ENCODE measurements at places on chromosomes 5 and 9. TPM values are rescaled to one million over a fixed set of nuclear protein-coding genes. Genes with fewer than 3 reads are reported as not detected.

AK8 gene
- 0.54 TPM for total RNA-seq

- no peaks in the 10 kb centered on the region for H3K27me3 ChIP-seq
- DNase-seq = no peak
- H3K27ac ChIP-seq = no peak overlapping the region
- H3K4me1 ChIP-seq = no peaks in the 10 kb centered on the region
These were observed 180.5 kb downstream of the RFK start for GRCh38 chr9:76213751-76214150.

- H3K27ac ChIP-seq = no peak overlapping the region
- H3K4me3 ChIP-seq = no peak overlapping the region
- no peak for DNase-seq
These were observed 10.3 kb downstream of the IPPK start for GRCh38 chr9:92659601-92660000.

- H3K4me3 ChIP-seq = no peak overlapping the region
- H3K27me3 ChIP-seq = no peaks in the 10 kb centered on the region
- no peak for DNase-seq
- no peaks in the 10 kb centered on the region for H3K4me1 ChIP-seq
- no peak overlapping the region for H3K27ac ChIP-seq
These were observed 293.2 kb downstream of the CTNND2 start for GRCh38 chr5:11611011-11611410.

GRCh38 chr9:96086936-96087571 is 211.6 kb downstream of the ERCC6L2 start:
- no peaks in the 10 kb centered on the region for H3K27me3 ChIP-seq
- H3K36me3 ChIP-seq = no peaks in the 10 kb centered on the region
- no peak overlapping the region for H3K27ac ChIP-seq
- no peak overlapping the region for H3K4me3 ChIP-seq

DNA sequence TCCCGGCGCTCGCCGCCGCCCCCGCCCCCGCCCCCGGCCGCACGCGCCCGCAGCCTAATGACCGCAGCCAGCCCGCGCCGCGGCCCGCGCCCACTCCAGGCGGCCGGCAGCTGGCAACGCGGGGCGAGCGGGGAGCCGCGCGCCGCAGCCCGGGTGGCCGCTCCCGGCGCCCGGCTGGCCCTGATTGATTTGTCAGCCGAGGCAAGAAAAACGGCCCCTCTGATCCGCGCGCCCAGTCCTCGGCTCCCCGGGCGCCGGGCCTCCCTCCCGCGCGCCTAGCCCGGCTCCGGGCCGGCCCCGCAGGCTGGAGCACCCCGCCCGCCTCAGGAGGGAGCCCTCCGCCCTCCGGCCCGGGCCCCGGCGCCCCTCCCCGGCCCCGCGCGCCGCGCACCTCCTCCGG is 11.9 kb upstream of the LHX2 start:
- no peak for DNase-seq
- peaks cover 3% of the 10 kb centered on the region for H3K4me1 ChIP-seq

TSSK1B gene
- total RNA-seq = not detected

GRCh38 chr5:111703662-111704061 is 53.3 kb downstream of the NREP start:
- H3K36me3 ChIP-seq = no peaks in the 10 kb centered on the region
- H3K4me3 ChIP-seq = no peak overlapping the region
- no peak for DNase-seq
- H3K27ac ChIP-seq = no peak overlapping the region
- no peaks in the 10 kb centered on the region for H3K27me3 ChIP-seq

DNA sequence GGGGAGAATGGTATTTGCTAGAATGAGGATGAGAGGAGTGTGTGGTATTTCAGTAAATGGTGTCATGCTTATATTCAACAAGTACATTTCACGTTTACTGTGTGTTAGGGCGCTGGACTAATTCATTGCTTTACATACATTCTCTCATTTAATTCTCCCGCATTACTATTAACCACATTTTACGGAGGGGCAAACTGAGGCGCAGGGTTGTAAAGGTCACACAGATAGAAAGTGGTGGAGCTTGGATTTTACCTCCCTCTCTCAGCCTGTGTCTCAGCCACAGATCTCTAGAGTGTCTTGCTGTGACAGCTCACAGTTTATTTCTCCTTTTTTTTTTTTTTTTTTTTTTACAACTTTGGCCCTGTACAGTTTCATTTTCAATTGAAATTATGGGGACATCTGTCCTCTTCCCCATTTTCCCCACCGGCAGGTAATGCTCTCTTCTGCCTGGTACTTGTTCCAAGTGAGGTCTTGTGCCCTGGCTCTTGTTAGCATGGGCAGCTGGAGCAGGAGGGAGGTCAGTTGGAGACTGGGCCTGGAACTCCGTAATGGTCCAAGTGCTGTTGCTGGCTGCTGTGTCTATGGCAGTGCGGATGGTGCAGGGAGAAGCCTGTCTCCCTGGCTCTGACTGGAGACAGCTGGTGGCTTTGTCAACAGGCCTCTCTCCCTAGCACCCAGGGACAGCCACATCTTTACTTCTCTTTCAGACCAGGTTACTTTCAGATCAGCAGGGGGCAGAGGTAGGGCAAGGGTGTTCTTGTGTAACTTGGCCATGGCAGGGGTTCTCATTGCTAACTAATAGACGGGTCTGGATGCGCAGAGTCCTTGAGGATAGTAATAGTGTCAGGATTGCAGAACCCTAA is 20.5 kb upstream of the NDST1 start:
- peaks cover 57% of the 10 kb centered on the region for H3K4me1 ChIP-seq
- H3K4me3 ChIP-seq = peak overlapping the region; percentile 95
- H3K27me3 ChIP-seq = no peaks in the 10 kb centered on the region
- DNase-seq = no peak

DNA sequence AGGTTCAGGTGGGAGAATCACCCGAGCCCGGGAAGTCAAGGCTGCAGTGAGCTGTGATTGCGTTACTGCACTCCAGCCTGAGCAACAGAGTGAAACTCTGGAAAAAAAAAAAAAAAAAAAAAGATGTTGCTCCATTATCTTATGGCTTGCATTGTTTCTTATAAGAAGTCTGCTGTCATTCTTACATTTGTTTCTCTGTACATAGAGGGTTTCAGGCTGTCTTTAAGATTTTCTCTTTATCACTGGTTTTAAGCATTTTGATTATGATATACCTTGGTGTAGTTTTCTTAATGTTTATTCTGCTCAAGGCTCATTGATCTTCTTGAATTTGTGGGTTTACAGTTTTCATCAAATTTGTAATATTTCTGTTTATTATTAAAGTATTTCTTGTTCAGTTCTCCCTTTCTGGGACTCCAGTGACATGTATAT is 35.2 kb downstream of the MVB12B start:
- no peaks in the 10 kb centered on the region for H3K4me1 ChIP-seq
- H3K27me3 ChIP-seq = no peaks in the 10 kb centered on the region
- no peak overlapping the region for H3K27ac ChIP-seq

GRCh38 chr5:78659714-78660113 is 11.1 kb upstream of the LHFPL2 start:
- H3K4me1 ChIP-seq = peaks cover 10% of the 10 kb centered on the region
- H3K27me3 ChIP-seq = no peaks in the 10 kb centered on the region
- no peaks in the 10 kb centered on the region for H3K36me3 ChIP-seq
- no peak for DNase-seq

DNA sequence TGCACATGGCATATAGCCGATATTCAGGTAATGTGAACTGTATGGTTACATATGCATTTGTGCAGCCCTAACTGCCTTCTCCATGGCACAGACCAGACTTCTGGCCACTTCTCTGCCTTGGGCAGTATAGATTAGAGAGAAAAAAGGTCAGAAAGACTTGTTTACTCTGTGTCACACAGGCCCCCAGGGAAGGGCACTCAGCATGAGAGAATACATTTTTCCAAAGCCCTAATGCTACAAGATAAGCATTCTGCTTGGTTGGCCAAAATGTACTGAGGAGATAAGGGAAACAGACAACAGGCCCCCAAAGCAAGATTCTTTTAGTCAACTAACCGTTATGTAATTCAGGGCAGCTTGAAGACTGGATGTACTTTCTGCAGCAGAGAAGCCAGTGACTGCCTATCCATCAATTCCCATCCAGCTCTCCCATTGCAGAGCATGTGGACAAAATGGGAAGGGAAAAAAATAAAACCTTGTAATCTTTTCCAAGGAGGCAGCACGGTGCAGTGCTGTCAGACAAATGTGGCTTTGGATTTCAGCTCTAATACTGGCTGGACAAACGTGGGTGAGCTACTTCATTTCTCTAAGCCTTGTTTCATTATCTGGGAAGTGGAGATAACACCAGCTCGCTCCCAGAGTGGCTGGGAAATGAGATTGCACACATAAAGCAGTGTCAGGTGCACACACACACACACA is 205.9 kb downstream of the NSG2 start:
- H3K4me3 ChIP-seq = no peak overlapping the region
- H3K27ac ChIP-seq = no peak overlapping the region
- H3K36me3 ChIP-seq = no peaks in the 10 kb centered on the region
- no peaks in the 10 kb centered on the region for H3K27me3 ChIP-seq

WNT8A gene
- total RNA-seq = not detected

GRCh38 chr9:111615928-111616327 is 15.2 kb upstream of the DNAJC25 start:
- no peak overlapping the region for H3K27ac ChIP-seq
- no peak overlapping the region for H3K4me3 ChIP-seq
- H3K27me3 ChIP-seq = no peaks in the 10 kb centered on the region
- DNase-seq = no peak
- no peaks in the 10 kb centered on the region for H3K36me3 ChIP-seq
- no peaks in the 10 kb centered on the region for H3K4me1 ChIP-seq

BTNL8 gene
- total RNA-seq = not detected

- DNase-seq = no peak
- H3K4me1 ChIP-seq = peaks cover 8% of the 10 kb centered on the region
- H3K36me3 ChIP-seq = no peaks in the 10 kb centered on the region
- H3K27ac ChIP-seq = peak overlapping the region; percentile 99
- H3K27me3 ChIP-seq = no peaks in the 10 kb centered on the region
These were observed 27.9 kb downstream of the PCDH1 start for GRCh38 chr5:141850244-141850768.

DNA sequence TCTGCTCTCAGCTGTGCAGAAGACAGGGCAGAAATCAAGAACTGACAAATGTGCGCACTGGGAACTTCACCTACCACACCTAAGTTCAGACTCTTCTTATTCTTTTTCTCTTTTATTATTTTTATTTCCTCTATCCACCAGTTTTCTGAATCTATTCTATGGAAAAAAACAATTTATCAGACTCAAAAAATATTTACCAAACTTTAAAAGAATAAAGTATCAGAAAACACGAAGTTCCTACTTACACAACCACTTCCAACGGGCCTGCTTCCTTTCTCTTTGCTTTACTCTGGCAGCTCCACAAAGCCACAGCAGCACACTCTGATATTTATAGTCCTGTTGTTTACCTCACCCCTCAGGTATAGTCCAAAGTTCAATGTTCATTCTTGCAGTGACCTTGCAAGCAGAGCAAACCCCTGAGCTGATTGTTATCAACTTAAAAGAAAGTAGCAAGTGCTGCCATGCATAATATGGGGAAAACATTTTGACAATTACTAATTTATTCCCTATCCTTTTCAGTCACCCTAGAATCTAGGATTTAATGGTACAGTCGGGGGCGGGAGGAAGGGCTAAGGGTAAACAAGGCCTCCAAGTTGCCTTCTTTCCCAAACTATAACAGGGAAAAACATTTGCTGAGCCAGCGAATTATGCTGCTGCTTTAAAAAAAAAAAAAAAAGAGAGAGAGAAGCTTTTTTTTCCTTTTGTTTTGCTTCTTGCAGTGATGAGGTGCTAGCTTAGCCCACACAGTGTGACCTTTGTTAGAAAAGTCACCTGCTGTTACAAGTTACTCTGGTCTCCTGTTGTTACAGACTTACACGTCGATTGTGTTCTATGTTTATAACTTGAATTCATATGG is at the start of gene SELENOP:
SELENOP (minus strand) TSS at position 302 of the 856 bp plus-strand sequence. CDS start 3,539 bp downstream, outside the sequence.
- no peak for DNase-seq
- H3K27me3 ChIP-seq = no peaks in the 10 kb centered on the region
- no peaks in the 10 kb centered on the region for H3K36me3 ChIP-seq
- H3K4me3 ChIP-seq = peak within 1 kb of the TSS; percentile 73
- peak within 1 kb of the TSS; percentile 68 for H3K27ac ChIP-seq

TMEM171 gene
- not detected for total RNA-seq

DNA sequence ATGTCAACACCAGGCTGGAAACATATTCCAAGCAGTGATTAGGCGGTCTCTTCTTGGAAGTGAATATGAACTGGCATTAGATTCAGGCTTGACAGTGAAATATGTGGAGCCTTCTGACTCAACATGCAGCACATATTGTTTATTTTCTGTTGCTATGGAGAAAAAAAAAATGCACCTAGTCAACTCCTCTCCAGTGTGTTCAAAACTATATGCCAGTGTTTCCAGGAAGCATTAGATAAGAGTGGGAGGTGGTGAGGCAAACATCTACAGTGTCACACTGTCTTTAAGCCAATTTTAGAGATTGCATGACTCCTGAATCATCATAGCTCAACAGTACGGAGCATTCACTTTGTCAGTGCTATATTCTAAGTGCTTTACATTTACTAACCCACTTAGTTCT is 117.9 kb downstream of the HCN1 start:
- H3K27me3 ChIP-seq = no peaks in the 10 kb centered on the region
- no peak for DNase-seq
- no peaks in the 10 kb centered on the region for H3K4me1 ChIP-seq
- no peak overlapping the region for H3K4me3 ChIP-seq

DNA sequence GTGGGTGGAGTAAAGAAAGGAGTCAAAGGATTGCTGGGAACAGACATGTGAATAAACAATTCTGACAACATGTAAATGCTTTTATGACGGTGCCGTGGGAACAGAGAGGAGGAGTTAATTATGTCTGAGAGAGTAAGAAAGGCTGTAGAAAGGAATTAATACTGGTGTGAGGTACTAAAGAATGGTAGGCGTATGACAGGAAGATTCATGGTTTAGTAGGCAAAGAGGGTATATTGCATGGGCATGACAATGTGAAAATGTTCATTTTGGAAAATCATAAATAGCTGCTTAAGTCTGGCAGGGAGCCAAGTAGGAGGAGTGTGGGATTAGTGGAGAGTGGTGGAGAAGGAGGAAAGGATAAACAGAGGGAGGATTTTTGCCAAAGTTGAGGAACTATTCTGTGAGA is 19.7 kb downstream of the NAA35 start:
- no peak overlapping the region for H3K4me3 ChIP-seq
- no peak for DNase-seq
- peaks cover 5% of the 10 kb centered on the region for H3K4me1 ChIP-seq
- H3K27me3 ChIP-seq = no peaks in the 10 kb centered on the region
- H3K27ac ChIP-seq = no peak overlapping the region

GRCh38 chr9:4739587-4740387 is 1.2 kb downstream of the AK3 start:
- no peak for DNase-seq
- peak overlapping the region; percentile 97 for H3K4me3 ChIP-seq
- H3K27me3 ChIP-seq = no peaks in the 10 kb centered on the region
- peaks cover 14% of the 10 kb centered on the region for H3K4me1 ChIP-seq
- H3K36me3 ChIP-seq = no peaks in the 10 kb centered on the region

Measured in thoracic aorta (tissue), 2 donors.